ENCODE measurements at places on chromosomes 5 and 9. TPM values are rescaled to one million over a fixed set of nuclear protein-coding genes. Genes with fewer than 3 reads are reported as not detected.

SUSD3 gene
- 4.6 TPM for total RNA-seq

GRCh38 chr5:21831145-21831787 lies 1021.9 kb downstream of the CDH12 start:
- H3K4me3 ChIP-seq, result no peak overlapping the region
- no peak for DNase-seq
- no peaks in the 10 kb centered on the region for H3K36me3 ChIP-seq
- no peaks in the 10 kb centered on the region for H3K4me1 ChIP-seq

IFNA17 gene
- not detected for total RNA-seq

- H3K27me3 ChIP-seq, result no peaks in the 10 kb centered on the region
- peak; percentile 87 for DNase-seq
- no peak overlapping the region for H3K27ac ChIP-seq
- no peak overlapping the region for H3K4me3 ChIP-seq
- no peaks in the 10 kb centered on the region for H3K36me3 ChIP-seq
- peaks cover 14% of the 10 kb centered on the region for H3K4me1 ChIP-seq
Observed at GRCh38 chr5:34519489-34520220, 136.5 kb upstream of the RAI14 start.

DNA sequence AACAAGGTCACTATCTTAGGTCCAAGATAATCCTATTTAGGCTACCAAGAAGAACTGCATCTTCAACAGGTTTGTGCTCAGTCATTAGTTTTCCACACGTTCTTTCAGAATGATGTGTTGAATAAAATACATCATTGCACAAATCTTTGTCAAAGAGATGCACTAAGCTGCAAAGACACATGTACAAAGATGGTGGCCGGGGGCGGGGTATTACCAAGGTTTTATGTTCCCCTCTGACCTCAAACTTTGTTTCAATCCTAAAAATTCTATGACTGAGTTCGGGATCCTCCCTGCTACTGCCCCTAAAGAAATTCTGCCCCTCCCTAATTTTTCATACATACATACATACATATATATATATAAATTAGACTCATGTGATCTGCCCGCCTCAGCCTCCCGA lies 14.2 kb downstream of the HSPA9 start:
- no peaks in the 10 kb centered on the region for H3K4me1 ChIP-seq
- H3K27ac ChIP-seq, result no peak overlapping the region
- no peak overlapping the region for H3K4me3 ChIP-seq
- H3K27me3 ChIP-seq, result no peaks in the 10 kb centered on the region
- peaks cover 29% of the 10 kb centered on the region for H3K36me3 ChIP-seq
- no peak for DNase-seq

CD274 gene
- 5.9 TPM for total RNA-seq

DNA sequence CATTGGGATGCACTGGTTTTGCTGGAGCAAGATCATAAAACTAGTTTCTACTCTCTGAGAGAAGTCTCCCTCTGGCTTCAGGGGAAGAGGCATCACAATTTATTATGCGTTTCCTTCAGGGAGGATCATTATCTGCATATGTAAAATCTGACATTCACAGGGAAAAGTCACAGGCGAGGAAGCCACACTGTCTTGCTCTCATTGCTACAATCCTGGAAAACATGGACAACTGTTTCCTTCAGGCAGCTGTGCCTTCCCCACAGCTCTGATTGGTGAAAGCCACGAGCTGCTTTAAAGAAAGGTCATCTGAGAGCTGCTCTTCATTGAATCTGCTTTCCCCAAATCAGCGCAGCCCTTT lies 397.8 kb downstream of the MED10 start:
- H3K27ac ChIP-seq, result no peak overlapping the region
- no peaks in the 10 kb centered on the region for H3K4me1 ChIP-seq
- no peak overlapping the region for H3K4me3 ChIP-seq
- DNase-seq, result no peak

DNA sequence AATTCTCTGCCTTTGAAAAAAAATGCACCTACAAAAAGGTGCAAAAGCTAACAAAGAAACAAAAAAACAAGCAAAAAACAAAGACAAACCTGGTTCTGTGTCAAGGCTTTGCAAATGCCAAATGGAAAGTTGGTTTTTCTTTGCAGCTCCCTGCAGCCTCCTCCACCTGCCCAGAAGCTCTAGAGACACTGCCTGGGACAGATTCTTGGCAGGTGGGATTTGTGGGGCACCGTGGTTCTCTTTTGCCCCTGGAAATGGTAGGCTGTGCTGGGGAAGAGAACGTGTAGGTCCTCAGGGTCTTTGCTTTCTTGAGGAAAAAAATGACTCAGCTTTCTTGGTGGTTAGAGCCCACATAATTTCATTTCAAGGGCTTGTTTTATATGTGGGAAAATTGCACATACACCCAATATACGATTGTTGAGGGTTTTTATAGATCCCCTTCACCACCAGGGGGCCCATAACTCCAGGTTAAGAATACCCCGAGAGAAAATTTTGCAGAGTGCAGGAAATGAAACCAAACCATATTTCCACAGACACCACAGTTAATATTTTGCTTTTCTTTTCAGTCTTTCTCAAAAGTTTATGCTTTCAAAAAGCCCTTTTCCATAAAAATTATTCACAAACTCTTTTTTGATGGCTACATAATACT lies 58.7 kb downstream of the NXNL2 start:
- H3K4me3 ChIP-seq, result no peak overlapping the region

DNA sequence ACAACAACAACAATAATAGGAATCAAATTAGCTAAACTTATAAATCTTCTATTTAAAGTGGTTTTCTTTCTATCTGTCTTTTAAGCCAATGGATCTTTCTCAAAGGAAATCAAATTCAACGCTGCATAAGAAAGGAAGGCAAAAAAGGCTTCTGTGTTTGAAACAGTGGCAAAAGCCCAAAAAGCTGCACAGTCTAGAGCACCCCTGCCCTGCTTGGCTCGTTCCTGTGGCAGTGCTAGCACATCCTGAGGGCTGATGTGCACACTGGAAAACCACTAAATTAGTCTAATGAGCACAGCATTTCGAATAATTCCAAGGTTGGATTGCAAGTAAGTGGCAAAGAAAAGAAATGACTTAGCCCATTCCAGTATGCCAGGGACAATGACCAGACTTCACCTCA lies 80.7 kb downstream of the AP3B1 start:
- no peaks in the 10 kb centered on the region for H3K36me3 ChIP-seq
- no peaks in the 10 kb centered on the region for H3K27me3 ChIP-seq
- H3K4me1 ChIP-seq, result no peaks in the 10 kb centered on the region
- no peak for DNase-seq

DNA sequence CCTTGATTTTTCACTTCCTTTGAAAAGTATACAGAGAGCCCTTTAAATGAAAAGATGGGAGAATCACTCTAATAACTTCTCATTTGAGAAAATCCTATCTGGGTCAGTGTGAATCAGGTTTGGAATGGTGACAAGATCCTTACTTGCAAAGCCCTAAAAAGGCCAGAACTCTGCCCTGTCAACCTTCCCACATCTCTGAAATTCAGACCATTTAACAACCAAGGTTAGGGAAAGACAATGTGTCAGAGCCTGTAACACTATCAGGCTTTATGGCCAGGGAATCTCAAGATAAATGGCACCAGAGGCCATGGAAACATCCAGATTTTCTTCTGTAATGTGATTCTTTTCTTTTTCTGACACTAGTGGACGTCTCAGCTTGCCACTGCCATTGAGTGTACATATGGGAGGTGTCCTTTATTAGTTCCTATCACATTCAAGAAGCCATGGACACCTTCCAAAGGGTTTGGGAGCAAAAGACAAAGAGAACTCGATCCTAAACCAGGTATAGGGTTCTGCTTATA lies 165.7 kb upstream of the GPR151 start:
- no peak overlapping the region for H3K27ac ChIP-seq
- DNase-seq, result no peak
- H3K36me3 ChIP-seq, result no peaks in the 10 kb centered on the region

DNA sequence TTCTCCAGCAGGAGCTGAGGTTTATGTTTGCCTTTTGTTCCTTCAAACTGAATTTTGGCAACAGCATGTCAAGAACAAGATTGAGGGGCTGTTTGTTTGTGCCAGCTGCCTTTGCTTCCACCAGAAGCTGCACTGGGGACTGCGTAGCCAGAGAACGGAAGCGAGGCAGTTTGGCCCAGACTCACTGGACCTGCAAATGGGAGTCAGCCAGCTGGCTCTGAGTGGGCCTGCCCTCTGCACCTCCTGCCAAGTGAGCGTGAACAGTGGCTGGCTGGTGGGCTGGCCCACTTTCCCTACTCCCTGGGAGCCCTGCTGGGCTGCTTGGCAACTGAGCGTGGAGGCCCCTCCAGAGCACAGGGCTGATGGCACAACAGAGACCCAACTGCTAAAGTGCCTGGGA lies 111.6 kb downstream of the GALNT10 start:
- H3K27ac ChIP-seq, result no peak overlapping the region
- DNase-seq, result peak; percentile 86
- H3K4me3 ChIP-seq, result no peak overlapping the region
- H3K27me3 ChIP-seq, result no peaks in the 10 kb centered on the region
- H3K4me1 ChIP-seq, result peaks cover 2% of the 10 kb centered on the region

DNA sequence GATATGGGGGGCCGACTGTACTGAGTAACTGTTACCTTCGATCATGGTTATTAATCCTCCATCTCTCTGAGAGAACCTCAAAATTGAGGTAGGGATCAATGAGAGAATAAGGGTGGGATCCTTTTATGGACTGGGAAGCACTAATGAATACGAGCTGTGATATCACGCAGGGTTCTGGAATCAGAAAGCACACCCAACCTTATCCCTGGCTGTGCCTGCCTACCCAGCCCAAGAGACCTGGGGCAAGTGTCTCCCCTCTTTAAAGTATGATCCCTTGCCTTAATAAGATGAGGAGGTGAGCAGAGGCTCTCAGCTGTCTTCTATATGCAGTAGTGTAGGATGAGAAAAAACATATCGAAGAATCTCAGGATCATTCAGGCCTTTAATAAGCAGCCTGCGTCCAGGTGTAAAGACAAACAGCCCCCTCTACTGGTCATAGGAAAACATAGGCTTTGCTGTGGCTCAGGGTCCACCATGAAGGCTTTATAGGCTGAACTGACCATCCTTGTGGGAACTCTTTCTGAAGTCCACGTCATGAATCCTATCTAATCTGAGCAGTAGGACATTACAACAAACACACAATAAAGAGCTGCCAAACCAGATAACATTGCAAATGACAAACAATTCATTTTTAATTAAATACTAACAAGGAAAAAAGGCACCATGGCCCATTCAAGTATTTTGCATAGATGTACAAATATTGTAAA lies 16.8 kb downstream of the NIPAL4 start:
- DNase-seq, result peak; percentile 79
- no peak overlapping the region for H3K4me3 ChIP-seq
- no peaks in the 10 kb centered on the region for H3K27me3 ChIP-seq
- H3K27ac ChIP-seq, result no peak overlapping the region
- H3K4me1 ChIP-seq, result peaks cover 2% of the 10 kb centered on the region

LHX6 gene
- total RNA-seq, result not detected

ZNF366 gene
- not detected for total RNA-seq
